ENCODE measurements at places on chromosomes 11 and 22. TPM values are rescaled to one million over a fixed set of nuclear protein-coding genes. Genes with fewer than 3 reads are reported as not detected.

GRCh38 chr11:106152824-106153223 is 75.4 kb downstream of the AASDHPPT start:
- DNase-seq = no peak

GRCh38 chr11:74418509-74418895 is 20.3 kb upstream of the PGM2L1 start:
- no peak for DNase-seq

DNA sequence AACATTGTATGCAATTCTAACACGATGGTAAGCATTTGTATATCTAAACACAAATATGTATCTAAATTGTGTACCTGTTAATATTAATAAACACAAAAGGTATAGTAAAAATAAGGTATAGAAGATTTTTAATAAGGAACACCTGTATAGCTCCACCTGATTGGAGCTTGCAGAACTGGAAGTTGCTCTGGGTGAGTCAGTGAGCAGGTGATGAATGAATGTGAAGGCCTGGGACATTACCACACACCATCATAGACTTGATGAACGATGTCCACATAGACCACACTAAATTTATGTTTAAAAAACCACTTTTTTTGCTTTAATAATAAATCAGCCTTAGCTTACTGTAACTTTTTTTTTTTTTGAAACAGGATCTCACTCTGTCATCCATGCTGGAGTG is 97.6 kb upstream of the CLMP start:
- no peak for DNase-seq

Gene OR4B1
- not detected for total RNA-seq

DNA sequence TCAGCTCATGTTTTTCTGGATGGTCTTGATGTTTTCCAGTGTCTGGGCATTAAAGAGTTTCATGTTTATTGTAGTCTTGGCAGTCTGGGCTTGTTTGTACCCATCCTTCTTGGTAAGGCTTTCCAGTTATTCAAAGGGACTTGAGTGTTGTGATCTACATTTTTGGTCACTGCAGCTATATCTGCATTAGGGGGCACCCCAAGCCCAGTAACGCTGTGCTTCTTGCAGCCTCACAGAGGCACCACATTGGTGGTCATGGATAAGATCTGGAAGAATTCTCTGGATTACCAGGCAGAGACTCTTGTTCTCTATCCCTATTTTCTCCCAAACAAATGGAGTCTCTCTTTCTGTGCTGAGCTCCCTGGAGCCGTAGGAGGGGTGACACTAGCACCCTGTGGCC is 451.5 kb upstream of the FAT3 start:
- no peak for DNase-seq
